ENCODE measurements at places on chromosomes 5 and 9.

- no peak for DNase-seq
Measured at GRCh38 chr5:103541569-103541968, 21.0 kb downstream of the NUDT12 start.

- no peak for DNase-seq
Measured at GRCh38 chr5:102782217-102782872, 27.2 kb downstream of the PAM start.

DNA sequence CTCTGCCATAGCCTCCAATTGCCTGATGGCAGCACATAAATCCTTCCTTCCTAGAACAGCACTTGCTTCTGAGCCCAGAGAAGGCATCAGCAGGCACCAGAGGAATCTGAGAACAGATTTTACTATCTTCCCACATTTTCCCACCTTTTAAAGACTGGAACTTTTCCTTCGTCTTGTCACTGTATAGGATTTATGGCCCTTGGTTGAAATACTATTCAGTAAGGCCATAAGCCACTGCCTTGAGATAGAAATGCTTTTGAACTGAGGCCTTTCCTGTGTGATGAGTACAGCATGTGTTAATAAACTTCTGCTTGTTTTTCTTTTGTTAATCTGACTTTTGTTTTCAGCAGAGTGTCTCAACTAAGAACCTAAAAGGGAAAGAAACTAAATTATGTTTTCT is 84.3 kb downstream of the MRPS27 start:
- DNase-seq, result no peak

- no peak for DNase-seq
Measured at GRCh38 chr5:29896646-29897045, 1296.8 kb upstream of the CDH6 start.

DNA sequence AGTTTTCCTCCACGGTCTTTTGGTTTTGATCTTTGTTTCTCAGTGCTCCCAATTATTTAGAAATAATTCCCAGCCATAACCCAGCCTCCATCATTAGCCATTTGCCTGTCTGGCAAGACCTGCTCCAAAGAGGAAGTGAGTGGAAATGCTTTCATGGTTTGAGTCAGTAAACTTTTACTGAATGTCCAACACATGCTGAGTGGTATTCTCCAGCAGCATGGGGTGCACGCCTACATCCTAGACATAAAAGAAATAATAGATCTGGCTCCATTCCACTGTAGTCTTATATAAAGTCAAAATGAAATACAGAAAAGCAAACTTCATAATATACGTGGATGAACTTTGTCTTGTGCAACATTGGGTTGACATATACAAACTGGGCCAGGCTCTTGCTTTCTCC is 757.2 kb downstream of the TLE1 start:
- DNase-seq, result no peak

- no peak for DNase-seq
Measured at GRCh38 chr9:5549658-5550650, 39.6 kb downstream of the PDCD1LG2 start.

- no peak for DNase-seq
Measured at GRCh38 chr5:155308289-155308688, 294.7 kb downstream of the KIF4B start.
